Activated gamma-delta T cell treated with Interleukin-2 at 50 U/mL for 16 hours (primary cell): ENCODE measurements at places on chromosomes 7 and 10.

DNA sequence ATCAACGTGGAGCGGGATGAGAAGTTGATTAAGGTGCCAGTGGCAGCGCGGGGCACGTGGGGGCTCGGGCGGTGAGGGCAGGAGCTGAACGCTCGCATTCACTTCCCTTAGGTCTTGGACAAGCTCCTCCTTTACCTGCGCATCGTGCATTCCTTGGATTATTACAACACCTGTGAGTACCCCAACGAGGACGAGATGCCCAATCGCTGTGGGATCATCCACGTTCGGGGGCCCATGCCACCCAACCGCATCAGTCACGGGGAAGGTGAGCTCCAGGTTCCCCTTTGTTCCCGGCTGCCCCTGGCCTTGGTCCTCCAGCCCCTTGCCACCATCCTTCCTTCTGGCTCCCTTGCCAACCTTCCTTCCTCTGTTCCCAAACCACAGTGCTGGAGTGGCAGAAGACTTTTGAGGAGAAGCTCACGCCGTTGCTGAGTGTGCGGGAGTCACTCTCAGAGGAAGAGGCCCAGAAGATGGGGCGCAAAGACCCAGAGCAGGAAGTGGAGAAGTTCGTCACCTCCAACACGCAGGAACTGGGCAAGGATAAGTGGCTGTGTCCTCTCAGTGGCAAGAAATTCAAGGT is 2.5 kb downstream of the UFSP1 start:
- DNase-seq: no peak

- no peak for DNase-seq
These were observed 3.8 kb downstream of the SLC4A2 start for GRCh38 chr7:151063212-151063561.

DNA sequence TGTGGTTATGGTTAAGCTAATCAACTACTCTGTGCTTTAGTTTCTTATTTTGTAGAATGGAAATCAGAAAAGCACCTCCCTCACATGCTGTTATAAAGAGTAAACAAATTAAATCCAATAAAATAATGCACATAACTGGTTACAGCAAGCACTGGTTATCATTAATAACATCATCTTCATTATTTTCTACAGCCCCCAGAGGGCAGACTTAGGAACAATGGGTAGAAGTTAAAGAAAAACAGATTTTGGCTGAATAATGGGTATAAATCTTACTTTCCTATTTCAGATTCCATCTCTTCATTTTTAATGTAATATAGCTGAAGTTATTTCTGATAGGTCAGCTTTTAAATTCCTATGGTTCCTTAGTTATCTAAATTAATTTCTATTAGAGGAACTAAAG is 126.5 kb downstream of the DOCK4 start:
- no peak for DNase-seq

DNA sequence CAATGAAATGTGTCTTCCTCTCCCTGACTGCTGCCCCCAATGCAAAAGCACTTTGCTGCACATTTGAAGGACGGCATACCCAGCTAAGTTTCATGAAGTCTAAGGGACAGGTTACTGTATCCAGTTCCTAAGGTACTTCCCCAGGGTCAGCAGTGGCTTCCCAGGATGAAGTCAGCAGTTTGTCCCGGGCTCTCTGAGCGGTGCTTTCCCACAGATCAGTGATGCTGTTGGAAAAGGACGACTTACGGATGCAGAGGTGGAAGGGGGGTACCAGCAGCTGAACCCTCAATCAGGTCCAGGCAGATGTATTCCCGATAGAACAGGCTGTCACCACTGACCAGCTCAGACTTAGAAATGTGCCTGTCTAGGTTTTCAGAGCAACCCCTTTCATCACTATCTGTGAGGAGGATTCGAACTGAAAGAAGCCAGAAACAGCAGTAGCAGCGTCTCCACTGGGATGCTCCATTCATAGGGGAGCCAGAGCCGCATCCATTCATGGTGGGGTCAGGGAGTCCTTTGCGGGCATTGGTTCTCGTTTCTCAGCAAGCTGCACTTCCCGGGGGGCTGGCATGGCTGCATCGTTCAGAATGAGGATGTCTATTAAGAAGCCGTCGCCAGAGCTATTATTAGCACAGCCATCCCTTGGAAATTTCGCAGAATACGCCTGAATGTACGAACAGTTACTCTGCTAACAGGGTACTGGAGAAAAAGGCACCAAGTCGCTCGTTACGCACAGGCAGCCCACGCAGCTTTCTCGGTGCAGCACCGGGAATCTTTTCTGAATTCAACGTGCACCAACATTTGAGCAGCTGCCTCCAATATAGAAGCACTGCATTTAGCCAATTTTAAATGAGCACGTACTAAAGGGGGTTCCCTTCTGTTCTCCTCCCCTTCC is 303.7 kb downstream of the PRPF18 start:
- no peak for DNase-seq

DNA sequence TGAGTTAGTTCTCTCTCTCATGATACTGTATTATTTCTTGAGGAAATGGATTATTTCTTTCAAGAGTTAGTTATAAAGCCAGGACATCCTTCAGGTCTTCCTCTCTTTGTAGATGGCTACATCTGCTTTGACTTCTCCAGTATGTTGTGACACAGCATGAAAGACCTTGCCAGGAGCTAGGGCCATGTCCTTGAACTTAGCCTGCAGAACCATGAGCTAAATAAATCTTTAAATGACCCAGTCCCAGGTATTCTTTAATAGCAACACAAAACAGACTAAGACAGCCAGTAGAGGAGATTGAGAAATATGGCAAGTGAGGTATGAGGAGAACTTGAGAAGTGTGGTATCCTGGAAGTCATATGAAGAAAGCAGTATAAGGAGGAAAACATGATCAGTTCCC is 214.9 kb upstream of the PPP1R3A start:
- no peak for DNase-seq

DNA sequence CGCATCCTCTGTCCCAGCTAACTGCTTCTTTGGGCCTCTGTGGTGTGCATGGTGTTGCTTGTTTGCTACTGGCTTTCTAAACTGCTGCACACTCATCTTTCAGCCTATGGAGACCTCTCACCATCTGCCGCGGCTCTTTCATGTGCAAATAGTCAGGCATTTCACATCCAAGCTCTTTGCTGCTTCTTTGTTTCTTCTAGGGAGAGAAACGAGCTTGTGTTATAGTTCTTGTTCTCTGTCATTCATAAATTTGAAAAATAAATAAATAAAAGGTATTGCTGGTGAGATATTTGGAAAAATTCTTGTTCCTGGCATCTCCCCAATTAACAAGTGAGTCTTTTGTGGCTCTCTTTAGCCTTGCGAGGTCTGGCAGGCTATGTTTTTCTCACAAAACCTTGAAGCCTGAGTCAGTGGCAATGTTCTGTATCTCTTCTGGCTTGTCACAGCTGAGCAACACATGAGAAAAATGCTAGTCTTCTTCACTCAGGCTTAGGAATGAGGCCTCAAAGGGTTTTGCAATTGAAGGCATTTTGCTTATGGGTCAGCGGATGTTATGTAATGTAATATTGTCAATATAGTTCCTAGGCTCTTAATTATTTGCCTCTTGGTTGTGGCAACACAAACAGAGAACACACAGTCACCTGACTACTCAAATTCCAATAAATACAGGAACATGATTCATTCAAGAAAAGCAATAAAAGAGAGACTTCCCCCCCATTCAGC is 274.0 kb downstream of the FRMD4A start:
- DNase-seq: no peak

- no peak for DNase-seq
These were observed 167.1 kb upstream of the INHBA start for GRCh38 chr7:41869997-41870396.

GRCh38 chr10:2296179-2296891 is 559.0 kb upstream of the ADARB2 start:
- DNase-seq: no peak

DNA sequence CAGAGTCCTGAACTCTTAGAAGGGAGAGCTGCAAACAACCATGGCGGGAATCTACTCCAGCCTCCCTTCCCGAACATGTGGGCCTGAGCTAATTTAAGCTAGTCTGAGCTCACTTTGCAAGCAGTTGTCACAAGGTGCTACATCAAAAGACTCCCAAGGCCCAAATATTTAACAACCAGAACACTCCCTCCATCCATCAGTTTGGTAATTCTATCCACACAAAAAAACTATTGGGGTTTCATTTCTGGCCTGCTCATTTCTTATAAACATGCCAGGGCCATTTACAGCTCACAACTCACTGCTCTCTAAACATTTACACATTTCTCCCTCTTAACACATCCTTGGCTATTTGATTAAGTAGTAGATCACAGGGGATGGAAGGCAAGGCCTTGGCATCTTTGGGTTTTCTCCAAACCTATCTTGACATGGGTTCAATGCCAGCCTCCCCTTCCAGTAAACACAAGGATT is 263.4 kb downstream of the KCNMA1 start:
- no peak for DNase-seq

- DNase-seq: no peak
These were observed 58.8 kb downstream of the WDR37 start for GRCh38 chr10:1114719-1115606.

DNA sequence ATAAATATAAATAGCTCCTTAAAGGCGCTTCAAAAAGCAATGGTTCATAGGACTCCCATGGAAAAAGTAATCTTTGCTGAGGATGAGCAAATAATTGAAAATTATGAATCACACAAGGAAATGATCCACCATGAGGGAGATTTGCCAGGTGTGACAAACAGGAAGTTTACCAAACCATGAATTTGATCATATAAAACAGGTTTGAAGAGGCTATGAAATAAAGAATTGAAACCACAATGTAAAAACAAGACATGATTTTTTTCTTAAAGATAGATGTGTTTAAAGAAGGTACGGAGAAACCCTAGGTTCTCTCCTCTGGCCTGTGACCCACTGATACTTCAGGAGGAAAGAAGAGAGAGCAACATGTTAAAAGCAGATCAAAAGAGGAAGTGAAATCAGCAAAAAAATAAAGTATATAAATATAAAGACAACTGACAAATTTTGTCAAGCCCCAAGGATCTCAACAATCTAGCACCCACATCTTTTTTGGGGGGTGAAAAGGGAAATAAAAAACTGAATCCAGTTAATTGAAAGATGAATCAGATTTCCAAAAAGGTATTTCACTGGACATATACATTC is 111.3 kb upstream of the ASAH2 start:
- DNase-seq: no peak

GRCh38 chr7:94579470-94579869 is 69.9 kb downstream of the CASD1 start:
- no peak for DNase-seq

DNA sequence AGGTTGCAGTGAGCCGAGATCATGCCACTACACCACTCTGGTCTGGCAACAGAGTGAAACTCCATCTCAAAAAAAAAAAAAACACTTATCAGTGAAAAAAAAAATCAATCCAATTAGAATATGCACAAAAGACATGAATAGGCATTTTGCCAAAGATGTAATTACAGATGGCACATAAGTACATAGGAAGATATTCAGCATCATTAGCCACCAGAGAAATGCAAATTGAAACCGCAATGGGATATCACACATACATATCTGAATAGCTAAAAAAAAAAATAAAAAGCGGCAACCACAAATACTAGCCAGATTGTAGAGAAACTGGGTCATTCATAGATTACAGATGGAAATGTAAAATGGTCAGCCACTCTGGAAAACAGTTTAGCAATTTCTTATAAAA is 1310.8 kb downstream of the XPNPEP1 start:
- DNase-seq: no peak

- no peak for DNase-seq
These were observed 232.3 kb downstream of the DNAJC1 start for GRCh38 chr10:21771219-21771618.

DNA sequence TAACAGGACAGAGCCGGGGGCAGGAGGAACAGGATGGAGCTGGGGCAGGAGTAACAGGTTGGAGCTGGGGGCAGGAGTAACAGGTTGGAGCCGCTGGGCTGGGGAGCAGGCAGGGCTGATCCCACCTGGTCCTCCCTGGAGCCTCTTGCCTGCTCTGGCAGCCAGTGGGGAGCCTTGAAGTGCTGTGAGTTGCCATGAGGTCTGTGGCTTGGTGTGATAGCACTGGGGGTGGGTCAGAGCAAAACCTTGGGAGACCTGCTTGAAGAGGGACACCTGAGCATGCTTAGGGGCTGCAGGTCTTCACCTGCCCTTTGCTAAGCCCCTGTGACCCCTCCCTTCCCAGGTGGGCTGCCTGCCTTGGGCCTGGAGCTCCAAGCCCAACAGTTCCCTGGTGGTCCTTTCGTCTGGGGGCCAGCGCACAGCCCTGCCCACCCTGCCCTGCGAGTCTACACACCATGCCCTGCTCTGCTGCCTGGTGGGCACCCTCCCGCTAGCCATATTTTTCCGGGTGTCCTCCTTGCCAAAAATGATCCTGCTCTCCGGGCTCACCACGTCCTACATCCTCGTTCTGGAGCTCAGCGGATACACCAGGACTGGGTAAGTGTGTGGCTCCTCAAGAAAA is 111.6 kb downstream of the ADCY1 start:
- DNase-seq: no peak

DNA sequence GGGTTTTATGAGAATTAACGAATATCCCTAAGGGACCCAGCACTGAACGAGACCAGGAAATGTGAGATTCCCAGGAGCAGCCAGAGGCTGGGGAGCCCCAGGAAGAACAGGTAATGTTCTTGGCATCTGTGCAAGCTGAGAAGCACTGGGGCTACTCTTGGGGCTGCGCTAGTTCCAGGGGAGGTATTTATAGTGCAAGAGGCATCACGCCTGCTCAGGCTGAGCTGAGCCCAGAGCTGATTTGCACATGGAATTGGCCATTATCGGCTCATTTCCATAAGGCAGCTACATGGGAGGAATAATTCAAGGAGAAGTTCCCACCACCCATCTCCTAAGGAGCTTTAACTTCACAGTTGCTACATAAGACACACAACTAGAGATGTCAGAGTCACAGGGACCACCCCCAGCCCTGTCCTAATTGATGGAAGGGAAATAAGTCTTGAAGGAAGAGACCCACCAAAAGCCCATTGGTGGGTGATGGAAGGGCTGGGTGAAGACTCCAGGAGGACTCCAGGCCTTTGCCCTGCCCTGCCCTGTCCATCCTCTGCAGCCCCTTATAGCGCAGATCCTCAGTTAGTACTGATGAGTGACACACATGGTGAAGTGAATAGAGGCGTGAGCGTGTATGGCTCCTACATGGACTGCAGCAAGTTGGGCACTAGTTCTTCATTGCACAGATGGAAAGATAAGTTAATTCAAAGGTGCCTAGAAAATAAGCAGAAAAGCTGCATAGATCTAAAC is 178.9 kb downstream of the GRID1 start:
- no peak for DNase-seq

DNA sequence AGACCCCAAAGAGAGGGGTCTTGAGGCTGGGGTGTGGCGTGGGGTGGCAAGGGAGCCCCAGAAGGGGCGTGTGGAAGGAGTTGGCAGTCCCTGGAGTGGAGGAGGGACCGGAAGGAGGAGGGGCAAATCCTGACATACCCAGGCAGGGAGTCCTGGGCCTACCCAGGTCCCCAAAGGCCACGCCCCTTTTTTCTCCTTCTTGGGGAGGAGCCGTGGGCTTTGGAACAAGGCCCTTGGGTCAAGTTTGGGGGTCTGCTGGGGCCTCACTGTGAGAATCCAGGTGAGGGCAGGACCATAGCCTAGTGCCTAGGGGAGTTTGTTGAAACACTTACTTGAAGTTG is 1.2 kb upstream of the SMARCD3 start:
- DNase-seq: no peak
